A549 treated with Mapracorat at 1 μM for 4 hours (cell line): ENCODE measurements at places on chromosomes 6 and 20. TPM values are rescaled to one million over a fixed set of nuclear protein-coding genes. Genes with fewer than 3 reads are reported as not detected.

Gene SLC17A2
- not detected in 5 replicates for total RNA-seq

Gene WFDC6
- total RNA-seq = not detected in 5 replicates

Gene KCNK5
- total RNA-seq = 0.90 to 1.5 TPM (median 1.4 TPM) in 5 replicates

Gene HLA-DQA2
- total RNA-seq = not detected in 5 replicates

Gene BMP2
- total RNA-seq = 0.20 to 0.45 TPM (median 0.33 TPM) in 5 replicates

Gene NFATC2
- total RNA-seq = 7.5 to 10.4 TPM (median 8.6 TPM) in 5 replicates

Gene BFSP1
- 3.7 to 5.1 TPM (median 4.1 TPM) in 5 replicates for total RNA-seq

Gene SOBP
- total RNA-seq = 0.65 to 1.4 TPM (median 0.90 TPM) in 5 replicates

Gene GPR6
- total RNA-seq = not detected in 5 replicates

Gene SLC24A3
- total RNA-seq = not detected in 5 replicates

Gene RAMACL
- total RNA-seq = 0.07 to 0.27 TPM (median 0.12 TPM) in 5 replicates

Gene PPP1R14C
- 1.7 to 3.2 TPM (median 2.4 TPM) in 5 replicates for total RNA-seq

Gene MAPK13
- 0.28 to 1.00 TPM (median 0.74 TPM) in 5 replicates for total RNA-seq

Gene TSBP1
- not detected in 5 replicates for total RNA-seq

Gene NTSR1
- 0.07 to 0.18 TPM (median 0.09 TPM) in 5 replicates for total RNA-seq

Gene UST
- total RNA-seq = 3.5 to 4.7 TPM (median 3.9 TPM) in 5 replicates

Gene REPS1
- total RNA-seq = 23.9 to 25.8 TPM (median 24.3 TPM) in 5 replicates

Gene PPIL1
- 41.6 to 46.3 TPM (median 43.4 TPM) in 5 replicates for total RNA-seq

Gene C6orf58
- total RNA-seq = not detected in 5 replicates

Gene MUC21
- total RNA-seq = not detected in 5 replicates

Gene ABRACL
- total RNA-seq = 43.5 to 62.9 TPM (median 47.6 TPM) in 5 replicates

Gene GSTA2
- total RNA-seq = not detected in 5 replicates

Gene CST2
- total RNA-seq = 0.27 to 0.85 TPM (median 0.43 TPM) in 5 replicates

Gene PLA2G7
- not detected in 5 replicates for total RNA-seq

Gene RIPOR2
- total RNA-seq = 0.35 to 0.66 TPM (median 0.48 TPM) in 5 replicates

Gene TUBB1
- total RNA-seq = not detected in 5 replicates

Gene BANF2
- total RNA-seq = not detected in 5 replicates

Gene TMEM217
- 0.33 to 0.71 TPM (median 0.43 TPM) in 5 replicates for total RNA-seq

Gene TUBB2B
- 12.6 to 15.2 TPM (median 14.4 TPM) in 5 replicates for total RNA-seq

Gene C6orf141
- 9.7 to 13.3 TPM (median 11.2 TPM) in 5 replicates for total RNA-seq

Gene PRRC2A
- 68.4 to 87.7 TPM (median 84.8 TPM) in 5 replicates for total RNA-seq

Gene ITCH
- 22.2 to 36.4 TPM (median 32.2 TPM) in 5 replicates for total RNA-seq

Gene DACT2
- 0.04 to 0.14 TPM (median 0.08 TPM) in 5 replicates for total RNA-seq

Gene OR2B6
- total RNA-seq = 0.17 to 0.30 TPM in 2 of 5 replicates, not detected in the others
